ENCODE measurements at places on chromosomes 1 and 21. TPM values are rescaled to one million over a fixed set of nuclear protein-coding genes. Genes with fewer than 3 reads are reported as not detected.

TTLL7 gene
- total RNA-seq: 1.9 TPM

E2F2 gene
- 2.4 TPM for total RNA-seq

ZRANB2 gene
- 30.5 TPM for total RNA-seq

SPRR2G gene
- total RNA-seq: not detected

OR2AK2 gene
- not detected for total RNA-seq

AGPAT3 gene
- 26.3 TPM for total RNA-seq

FTCD gene
- not detected for total RNA-seq

RNU1-2 gene
- 44.9 TPM for total RNA-seq

FOXD2 gene
- total RNA-seq: 0.39 TPM

FBXO28 gene
- total RNA-seq: 30.9 TPM

C4BPA gene
- 0.50 TPM for total RNA-seq

LCE1C gene
- total RNA-seq: not detected

OR2G6 gene
- total RNA-seq: not detected

AKR7A3 gene
- 0.15 TPM for total RNA-seq

PIK3R3 gene
- 2.0 TPM for total RNA-seq

GBP7 gene
- not detected for total RNA-seq

TCHHL1 gene
- not detected for total RNA-seq

MEAF6 gene
- 57.9 TPM for total RNA-seq

TSPAN1 gene
- 3.0 TPM for total RNA-seq

FCRL5 gene
- not detected for total RNA-seq

LAMC2 gene
- 17.5 TPM for total RNA-seq

MEF2D gene
- 30.3 TPM for total RNA-seq

TTC24 gene
- total RNA-seq: not detected

THEM5 gene
- total RNA-seq: 0.06 TPM

LMOD1 gene
- not detected for total RNA-seq

KCNE2 gene
- not detected for total RNA-seq

GOLPH3L gene
- 14.0 TPM for total RNA-seq

MDM4 gene
- 4.1 TPM for total RNA-seq

RPS6KC1 gene
- total RNA-seq: 9.6 TPM

TMEM51 gene
- 27.8 TPM for total RNA-seq

ADORA1 gene
- total RNA-seq: 0.56 TPM

FH gene
- total RNA-seq: 86.0 TPM

TLCD4 gene
- total RNA-seq: 7.5 TPM

CA6 gene
- total RNA-seq: not detected

AXDND1 gene
- 0.17 TPM for total RNA-seq

KPRP gene
- not detected for total RNA-seq

DNM3 gene
- 0.54 TPM for total RNA-seq

FAM151A gene
- total RNA-seq: 0.26 TPM

SPRR2F gene
- total RNA-seq: not detected

HNRNPCL2 gene
- total RNA-seq: not detected

NIT1 gene
- total RNA-seq: 31.0 TPM

SPRR1B gene
- not detected for total RNA-seq

RPTN gene
- 0.02 TPM for total RNA-seq

CD164L2 gene
- total RNA-seq: not detected

RUNX3 gene
- total RNA-seq: 4.8 TPM

SLAMF9 gene
- total RNA-seq: 0.41 TPM
